ENCODE measurements at places on chromosomes 12 and 14.
A peak's percentile ranks its signal among the peaks of the same experiment; 100 is the strongest.

GRCh38 chr14:45249856-45250575, 3.0 kb downstream of the MIS18BP1 start:
- no peak for DNase-seq

DNA sequence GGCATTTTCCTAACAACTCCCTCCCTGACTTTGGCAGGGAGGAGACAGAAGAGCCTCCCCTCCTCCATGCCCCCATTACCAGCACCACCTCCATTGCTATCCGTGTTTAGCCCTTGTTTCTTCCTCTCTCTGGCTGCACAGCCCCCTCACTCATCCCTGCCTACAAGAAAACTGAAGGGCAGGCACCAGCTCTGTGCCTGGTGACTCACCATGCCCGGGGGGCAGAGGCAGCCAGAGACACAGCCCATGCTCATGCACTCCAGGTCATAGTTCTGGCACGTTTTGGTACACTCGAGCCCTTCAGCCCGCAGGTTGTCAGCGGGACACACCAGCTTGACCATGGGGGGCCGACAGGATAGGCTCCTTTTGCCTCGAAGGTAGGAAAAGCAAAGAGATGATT, 80.4 kb downstream of the VWF start:
- no peak for DNase-seq

DNA sequence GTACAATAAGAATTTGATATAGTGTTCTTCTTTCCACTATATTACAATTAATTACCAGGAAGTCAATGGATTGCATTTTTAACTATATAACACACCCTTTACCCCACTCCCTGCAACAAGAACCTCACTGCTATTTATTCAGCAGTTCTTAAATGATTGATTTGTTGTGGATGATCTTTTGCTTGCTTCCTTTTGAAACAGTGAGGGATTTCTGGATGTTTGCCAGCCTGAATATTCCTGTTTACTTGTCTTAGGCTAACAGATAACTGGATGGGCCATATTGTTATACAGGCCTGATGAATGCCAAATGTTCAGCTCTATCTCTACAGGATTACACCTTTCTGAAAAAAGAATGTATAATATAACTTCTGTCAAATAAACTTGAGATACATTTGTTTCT, 497.6 kb downstream of the APAF1 start:
- DNase-seq: no peak

DNA sequence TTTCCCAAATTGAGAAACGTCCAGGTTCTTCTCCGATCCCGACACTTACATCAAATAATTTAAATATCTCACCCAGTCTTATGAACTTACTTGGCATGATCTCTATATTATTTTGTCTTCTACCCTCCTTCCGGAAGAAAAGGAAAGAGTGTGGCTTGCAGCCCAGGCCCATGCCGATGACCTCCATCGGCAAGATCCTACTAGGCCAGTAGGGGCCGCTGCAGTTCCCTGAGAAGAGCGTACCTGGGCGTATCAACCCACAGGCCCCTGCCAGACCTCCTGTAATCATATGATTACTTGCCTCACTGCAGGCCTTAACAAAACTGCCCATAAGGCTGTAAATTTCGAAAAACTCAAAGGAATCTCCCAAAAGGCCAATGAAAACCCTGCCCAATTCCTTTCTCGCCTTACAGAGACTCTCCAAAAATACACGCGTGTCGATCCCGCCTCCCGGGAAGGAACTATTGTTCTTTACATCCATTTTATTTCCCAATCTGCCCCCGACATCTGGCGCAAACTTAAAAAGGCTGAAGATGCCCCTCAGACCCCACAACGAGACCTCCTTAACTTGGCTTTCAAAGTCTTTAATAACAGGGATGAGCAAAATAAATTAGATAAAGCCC, 69.6 kb downstream of the MOK start:
- DNase-seq: peak; percentile 42

GRCh38 chr14:71586131-71586897, 345.9 kb upstream of the RGS6 start:
- no peak for DNase-seq

All from stimulated activated CD8-positive, alpha-beta memory T cell treated with anti-CD3 and anti-CD28 coated beads, Interleukin-12 subunit alpha, Interleukin-12 subunit beta, amount 100 ng/mL, for 4 hours (primary cell).